ENCODE measurements at places on chromosomes 13 and 19.
A peak's percentile ranks its signal among the peaks of the same experiment; 100 is the strongest.

- DNase-seq: no peak
These were observed 777.0 kb upstream of the SLITRK1 start for GRCh38 chr13:84659359-84659661.

DNA sequence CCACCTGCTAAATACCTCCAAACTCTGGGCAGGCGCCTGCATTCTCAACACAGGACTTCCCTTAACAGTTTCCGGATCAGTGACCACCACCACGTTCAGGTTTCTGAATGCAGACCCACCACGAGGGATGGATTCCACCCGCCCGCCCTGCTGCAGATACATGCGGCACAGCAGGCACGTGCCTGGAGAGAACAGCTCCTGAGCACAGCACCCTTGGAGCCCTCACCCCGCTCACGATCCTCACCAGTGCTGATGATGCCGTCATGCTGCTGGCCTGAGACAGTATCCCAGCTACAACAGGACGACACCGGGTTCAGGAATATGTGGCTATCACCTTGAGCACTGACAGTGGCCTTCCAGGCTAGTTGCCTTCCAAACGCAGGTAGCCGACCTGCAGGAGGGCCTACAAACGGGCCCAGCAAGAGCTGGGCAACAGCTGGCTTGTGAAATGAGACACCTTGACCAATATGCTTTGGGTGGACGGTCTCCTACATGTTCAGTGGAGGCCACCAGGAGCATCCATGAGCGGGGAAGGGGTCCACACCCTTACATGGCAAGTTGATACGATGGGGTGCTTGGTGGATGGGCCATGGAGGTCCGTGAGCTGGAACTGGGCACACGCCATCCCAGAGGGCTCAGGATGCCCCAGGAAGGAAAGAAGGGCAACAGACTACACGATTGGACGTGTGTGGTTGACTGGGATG, 9.9 kb upstream of the QTRT1 start:
- DNase-seq: no peak

DNA sequence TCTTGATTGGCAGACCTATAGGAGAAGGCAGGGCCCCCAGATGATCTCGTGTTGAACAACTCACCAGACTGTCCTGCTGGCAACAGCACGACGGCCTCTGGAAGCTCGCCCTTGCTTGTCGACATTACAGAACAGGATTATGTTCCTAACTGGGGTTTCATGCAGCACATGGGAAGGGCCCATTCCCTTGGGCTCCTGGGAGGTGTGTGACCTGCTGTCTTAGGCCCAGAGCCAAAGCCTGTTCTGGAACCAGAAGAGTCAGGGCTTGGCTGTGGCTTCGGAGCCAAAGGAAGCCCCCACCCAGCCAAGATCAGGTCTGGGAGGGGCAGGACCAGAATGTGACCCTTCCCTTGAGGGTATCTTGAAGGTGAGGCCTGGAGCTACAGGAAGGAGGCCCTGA, 36.9 kb downstream of the RGCC start:
- DNase-seq: no peak

GRCh38 chr19:45409557-45409920, 3.1 kb downstream of the POLR1G start:
- no peak for DNase-seq

- DNase-seq: no peak
These were observed 343.6 kb downstream of the FGF9 start for GRCh38 chr13:22014469-22014868.

DNA sequence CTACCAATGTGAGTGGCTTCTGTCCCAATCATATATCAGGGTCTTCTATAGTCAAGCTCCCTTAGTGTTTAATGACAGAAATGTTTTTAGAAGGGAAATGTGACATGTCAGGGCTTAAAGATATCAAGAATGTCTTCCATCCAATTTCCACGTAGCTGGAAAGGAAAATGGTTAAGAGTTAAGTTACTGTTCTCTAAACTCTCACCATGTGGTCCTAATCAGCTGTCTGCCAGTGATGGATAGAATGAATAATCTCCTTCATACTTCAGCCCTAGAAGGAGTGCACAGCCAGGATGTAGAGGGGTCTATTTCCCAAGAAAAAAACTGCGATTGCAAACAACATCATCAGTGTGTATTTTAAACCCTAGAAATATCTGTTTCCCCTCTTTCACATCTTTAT, 36.3 kb downstream of the FLT1 start:
- no peak for DNase-seq

- DNase-seq: no peak
These were observed 4.6 kb downstream of the GNA11 start for GRCh38 chr19:3098515-3099346.

- no peak for DNase-seq
These were observed 37.8 kb downstream of the SKA3 start for GRCh38 chr13:21138561-21138960.

DNA sequence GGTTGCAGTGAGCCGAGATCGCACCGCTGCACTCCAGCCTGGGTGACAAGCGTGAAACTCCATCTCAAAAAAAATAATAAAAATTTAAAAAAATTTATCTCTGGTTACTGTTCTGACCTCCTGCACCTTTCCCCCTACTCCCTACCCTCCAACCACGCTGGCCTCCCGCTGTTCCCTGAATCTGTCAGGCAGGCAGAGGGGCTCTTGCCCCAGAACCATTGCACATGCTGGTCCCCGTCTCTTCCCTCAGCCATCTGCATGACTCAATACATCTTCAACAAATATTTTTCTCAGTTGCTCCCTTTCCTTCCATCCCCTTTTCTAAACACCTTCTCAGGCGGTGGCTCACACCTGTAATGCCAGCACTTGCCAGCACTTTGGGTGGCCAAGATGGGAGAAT, 1.1 kb upstream of the FAM187B start:
- DNase-seq: no peak

- DNase-seq: no peak
These were observed 67.8 kb upstream of the ZDHHC20 start for GRCh38 chr13:21526707-21527540.

- peak; percentile 3 for DNase-seq
These were observed 616.2 kb upstream of the SPRY2 start for GRCh38 chr13:80957019-80957655.

GRCh38 chr13:71873418-71874247, 6.6 kb upstream of the DACH1 start:
- DNase-seq: peak; percentile 27

DNA sequence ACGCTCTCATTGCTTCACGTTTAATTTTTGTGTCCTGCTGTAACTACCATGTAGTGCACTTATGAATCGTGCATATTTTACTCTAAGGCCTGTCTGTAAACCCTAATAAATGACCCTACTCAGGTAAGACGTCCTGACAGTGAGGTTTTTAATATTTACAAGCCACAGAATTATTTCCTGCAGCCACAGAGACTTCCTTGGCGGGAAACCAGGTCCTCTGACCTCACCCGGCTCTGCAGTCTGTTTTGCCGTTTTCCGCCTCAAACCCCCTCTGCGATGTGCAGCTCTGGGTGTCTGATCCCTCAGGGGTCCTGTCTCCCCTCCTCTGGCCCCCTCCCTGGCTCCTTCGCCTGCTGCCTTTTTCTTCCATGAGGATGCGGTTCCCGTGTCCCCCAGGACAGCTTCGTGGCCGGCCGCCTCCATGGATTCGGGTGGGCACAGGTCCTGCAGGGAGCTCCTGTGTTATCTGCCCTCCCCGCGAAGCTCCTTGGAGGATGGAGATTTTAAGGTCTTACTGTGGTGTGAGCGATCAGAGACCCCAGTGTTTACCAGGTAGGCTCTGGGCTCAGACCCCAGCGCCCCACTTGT, 66.3 kb downstream of the MCF2L start:
- DNase-seq: no peak

DNA sequence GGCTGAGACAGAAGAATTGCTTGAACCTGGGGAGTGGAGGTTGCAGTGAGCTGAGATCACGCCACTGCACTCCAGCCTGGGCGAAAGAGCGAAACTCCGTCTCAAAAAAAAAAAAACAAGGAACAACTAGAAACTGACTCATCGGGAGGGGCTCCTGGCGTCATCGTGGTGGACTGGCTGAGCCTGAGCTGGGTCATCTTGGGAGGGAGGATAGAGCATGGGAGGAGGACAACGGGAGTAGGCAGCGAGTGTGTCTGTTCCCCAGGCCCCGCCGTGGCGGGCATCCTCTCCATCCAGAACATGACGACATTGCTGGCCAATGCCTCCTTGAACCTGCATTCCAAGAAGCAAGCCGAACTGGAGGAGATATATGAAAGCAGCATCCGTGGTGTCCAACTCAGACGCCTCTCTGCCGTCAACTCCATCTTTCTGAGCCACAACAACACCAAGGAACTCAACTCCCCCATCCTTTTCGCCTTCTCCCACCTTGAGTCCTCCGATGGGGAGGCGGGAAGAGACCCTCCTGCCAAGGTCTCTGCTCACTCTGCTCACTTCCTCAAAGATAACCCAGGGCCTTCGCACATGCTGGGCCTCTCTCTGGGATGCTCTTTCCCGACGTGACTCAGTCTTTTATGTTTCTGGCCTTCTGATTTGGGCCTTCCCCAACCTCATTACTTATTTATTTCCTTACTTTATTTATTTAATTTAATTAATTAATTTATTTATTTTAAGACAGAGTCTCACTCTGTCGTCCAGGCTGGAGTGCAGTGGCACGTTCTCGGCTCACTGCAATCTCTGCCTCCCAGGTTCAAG, 16.6 kb downstream of the DDX39A start:
- DNase-seq: no peak

GRCh38 chr19:17385878-17386611, 8.0 kb downstream of the CCDC194 start:
- DNase-seq: peak; percentile 18

- DNase-seq: peak; percentile 29
These were observed 3.8 kb downstream of the ATP12A start for GRCh38 chr13:24683838-24684599.

GRCh38 chr13:67151652-67152051, 78.5 kb downstream of the PCDH9 start:
- DNase-seq: no peak

DNA sequence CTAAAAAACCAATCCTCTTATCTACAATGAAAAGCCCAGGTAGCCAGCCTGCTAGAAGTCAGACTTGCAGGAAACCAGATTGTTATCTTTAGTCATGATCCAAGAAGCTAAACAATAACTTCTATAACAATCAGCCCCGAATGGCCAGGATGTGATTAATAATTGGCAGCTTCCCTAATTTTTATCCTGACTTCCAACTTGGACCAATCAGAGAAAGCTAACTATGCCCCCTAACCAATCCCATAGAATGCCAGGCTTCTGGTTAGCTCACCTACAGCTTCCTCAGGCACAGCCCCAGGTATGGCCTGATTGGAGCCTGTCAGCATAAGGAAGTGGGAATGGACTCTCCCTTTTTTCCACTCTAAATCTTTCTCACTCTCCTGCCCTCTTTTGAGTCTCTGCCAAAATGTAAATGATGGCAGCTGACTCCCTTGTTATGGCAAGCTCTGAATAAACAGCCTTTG, 394.9 kb downstream of the DLEU7 start:
- DNase-seq: no peak

GRCh38 chr19:17404621-17405249, 695 bp downstream of the BST2 start:
- DNase-seq: no peak

- no peak for DNase-seq
These were observed 36.1 kb upstream of the EIF3G start for GRCh38 chr19:10155839-10156238.

DNA sequence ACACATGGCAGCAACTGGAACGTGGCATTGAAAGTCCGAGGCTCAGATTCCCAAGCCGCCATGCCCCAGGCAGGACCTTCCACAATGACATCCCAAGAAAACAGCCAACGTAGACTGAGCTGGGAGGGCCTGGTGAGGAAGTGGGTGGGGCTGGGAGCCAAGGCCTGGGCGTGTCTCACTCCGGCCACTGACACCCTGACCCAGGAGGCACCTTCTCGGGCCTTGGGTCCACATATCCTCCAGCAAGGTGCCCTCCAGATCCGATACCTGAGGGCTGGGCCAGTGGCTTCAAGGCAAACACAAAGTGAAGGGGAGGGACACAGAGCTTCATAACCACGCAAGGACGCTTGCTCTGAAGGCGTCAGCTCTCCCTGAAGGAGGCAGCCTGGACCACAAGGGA, 43.0 kb downstream of the RAB20 start:
- DNase-seq: no peak

GRCh38 chr19:2355168-2356035, 4.7 kb upstream of the TMPRSS9 start:
- no peak for DNase-seq

DNA sequence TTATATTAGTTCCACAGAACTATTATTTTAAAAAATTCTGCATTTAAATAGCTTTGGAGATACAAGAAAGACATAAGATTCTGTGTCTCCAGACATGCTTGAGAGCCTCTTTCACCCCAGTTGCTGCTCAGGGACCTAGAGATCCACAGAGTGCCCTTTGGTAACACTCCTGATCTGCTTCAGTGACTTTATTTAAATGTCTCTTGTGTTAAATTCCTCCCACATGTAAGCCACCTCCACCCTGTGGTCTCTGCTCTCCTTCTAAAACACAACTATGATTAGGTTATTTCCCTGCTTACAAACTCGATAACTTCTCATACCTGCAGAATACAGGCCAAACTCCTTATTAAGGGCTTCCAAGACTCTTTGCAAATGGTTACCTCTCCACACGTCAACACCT, 141.0 kb downstream of the RFC3 start:
- no peak for DNase-seq

DNA sequence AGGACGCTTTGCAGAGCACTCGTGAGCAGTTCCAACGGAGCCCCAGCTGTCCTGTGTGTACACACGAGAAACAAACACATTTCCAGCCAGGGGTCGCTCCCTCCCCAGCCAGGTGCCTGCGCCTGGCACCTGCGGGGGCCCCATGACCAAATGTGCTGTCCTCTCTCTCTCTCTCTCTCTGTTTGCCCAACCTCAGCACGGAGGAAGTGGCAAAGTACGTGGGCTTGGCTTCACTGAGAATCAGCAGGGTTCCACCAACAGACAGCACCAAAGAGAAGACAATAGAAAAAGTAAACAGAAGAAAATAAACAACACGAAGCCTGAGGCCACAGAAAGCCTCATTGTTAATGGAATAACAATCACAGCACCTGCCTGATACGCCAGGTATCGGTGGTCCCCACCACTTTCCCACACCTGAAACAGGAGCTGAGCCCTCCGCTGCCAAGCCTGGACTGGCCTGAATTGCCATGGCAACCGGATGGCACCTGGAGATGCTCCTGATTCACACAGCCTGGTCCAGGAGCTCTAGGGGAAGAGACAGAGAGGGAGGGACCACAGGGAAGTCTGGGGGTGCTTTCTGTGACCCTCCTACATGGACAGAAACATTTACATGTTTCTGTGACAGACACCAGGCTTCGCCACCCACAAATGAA, 103.9 kb upstream of the CACNA1A start:
- DNase-seq: no peak

- no peak for DNase-seq
These were observed 225.4 kb downstream of the PCCA start for GRCh38 chr13:100314132-100314910.

- no peak for DNase-seq
These were observed 6.7 kb downstream of the DNM2 start for GRCh38 chr19:10724573-10725071.

DNA sequence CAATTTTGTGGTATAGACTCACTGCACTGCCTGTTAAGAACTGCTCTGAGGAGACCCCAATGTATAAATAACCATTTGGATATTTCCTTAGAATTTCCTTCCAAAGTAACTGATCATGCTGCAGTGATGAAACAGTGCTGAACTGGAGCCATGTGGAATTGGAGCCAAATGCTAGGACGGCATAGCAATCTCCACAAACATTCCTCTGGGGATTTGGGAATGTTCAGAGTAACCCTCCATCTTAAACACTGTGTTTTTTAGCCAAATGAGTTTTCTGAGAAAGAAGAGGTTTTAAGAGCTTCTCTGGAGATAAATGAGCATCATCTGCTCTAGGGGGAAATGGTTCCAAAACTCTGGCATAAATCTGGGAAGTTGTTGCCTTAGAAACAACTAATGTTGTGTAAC, 98.2 kb downstream of the OLFM4 start:
- no peak for DNase-seq

Data from NCI-H2227 treated with DMSO at 0.1 percent for 48 hours (cell line).